Stimulated activated CD4-positive, alpha-beta T cell treated with anti-CD3 and anti-CD28 coated beads, TNF-alpha, amount 100 ng/mL, for 1 hour (primary cell): ENCODE measurements at places on chromosomes 1 and 21.

DNA sequence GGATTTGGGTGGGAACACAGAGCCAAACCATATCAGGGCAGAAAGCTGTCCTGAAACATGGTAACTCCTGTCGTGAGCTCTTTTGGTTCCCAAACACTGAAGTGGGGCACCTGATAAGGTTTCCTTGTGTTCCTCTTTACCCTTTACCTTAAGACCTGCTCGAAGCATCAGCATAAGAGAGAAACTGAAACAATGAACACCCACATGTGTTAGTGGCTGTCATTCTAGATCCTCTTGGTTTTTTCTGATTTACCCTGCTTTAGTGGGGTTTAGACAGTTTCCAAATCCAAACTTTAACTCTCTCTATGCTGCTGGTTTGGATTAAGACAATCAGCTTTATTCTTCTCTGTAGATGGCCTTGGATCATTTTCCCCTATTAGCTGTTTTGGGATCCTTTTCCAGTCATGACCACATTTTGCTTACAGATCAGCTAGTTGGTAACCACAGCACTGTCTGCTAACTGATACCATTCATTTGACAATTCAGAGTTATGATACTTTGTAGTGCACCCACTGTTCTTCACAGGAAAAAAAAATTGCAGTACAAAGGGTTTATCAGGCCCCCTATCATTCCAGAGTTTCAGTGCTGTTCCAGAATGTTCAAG is 975 bp upstream of the MNDA start:
- DNase-seq = no peak

DNA sequence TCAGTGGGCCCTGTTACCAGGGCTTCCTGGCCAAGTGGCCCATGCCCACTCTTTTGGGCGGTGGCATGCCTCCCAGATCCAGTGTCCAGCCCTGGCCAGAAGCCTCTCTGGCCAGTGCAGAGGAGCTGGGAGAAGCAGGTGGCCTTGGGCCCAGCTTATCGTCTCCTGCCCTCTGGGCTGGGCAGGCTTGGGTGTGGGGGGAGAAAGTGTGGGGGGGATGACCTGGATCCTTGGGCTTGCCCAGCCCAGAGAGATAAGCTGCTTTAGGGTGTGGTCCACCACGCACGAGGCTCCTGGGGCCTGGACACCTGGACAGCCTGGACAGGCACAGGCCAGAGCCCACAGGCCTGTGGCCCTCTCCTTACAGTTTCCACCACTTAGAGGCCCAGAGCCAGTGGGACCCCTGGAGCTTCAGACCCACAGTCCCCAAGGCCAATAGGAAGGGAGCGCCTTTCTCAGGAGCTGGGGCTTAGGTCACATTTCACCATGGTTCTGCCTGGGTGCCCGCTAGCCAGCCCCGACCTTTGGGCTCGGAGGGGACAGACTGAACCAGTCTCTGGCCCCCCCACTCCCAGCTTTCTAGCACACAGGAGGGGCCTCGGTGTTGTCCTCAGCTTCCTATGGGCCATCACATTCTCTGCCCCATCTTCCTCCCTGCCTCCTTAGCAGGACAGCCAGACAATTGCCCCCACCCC is 1.8 kb downstream of the ESPN start:
- DNase-seq = no peak

DNA sequence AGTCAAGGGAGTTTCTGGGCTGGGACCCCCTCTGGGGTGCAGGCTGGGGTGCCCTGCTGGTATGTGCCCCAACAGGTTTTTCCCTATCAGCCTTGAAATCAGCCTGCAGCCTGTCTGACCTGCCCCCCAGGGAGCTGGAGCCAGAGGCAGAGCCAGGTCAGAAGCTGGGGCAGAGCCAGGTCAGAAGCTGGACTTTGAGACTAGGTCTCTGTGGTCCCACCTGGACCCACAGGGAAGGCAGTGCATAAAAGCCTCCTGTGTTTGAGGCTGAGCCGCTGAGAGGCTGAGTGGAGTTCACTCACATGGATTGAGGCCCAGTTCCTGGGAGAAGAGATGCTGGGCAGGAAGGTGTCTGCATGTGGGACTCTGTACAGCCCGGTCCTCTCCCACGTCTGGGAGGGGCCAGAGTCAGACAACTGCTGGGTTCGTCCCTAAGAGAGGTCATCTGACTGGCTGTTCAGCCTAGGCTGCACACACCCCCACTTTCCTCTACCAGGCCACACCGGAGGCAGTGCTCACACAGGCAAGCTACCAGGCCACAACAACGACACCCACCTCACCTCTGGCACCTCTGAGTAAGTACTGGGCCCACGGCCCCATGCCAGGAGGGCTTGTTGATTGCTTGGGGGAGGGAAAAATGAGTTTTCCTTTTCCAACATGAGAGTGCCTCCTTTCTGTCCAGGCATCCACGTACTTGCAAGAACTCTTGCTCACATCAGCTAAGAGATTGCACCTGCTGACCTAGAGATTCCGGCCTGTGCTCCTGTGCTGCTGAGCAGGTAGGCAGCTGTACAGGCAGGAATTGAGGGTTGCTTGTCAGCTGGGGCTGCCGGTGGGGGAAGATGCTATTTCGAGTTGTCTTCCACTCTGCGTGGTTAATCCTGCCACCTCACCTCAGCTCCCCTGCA is at the start of gene ANXA9:
Gene ANXA9 (plus strand): TSS at position 488 of the 908 bp plus-strand sequence. CDS start 814 bp downstream, outside the sequence.
- DNase-seq = no peak

GRCh38 chr1:150772326-150772725 is 6.7 kb upstream of the CTSS start:
- no peak for DNase-seq

- DNase-seq = no peak
These were observed 86.8 kb downstream of the BRINP2 start for GRCh38 chr1:177257576-177257975.

DNA sequence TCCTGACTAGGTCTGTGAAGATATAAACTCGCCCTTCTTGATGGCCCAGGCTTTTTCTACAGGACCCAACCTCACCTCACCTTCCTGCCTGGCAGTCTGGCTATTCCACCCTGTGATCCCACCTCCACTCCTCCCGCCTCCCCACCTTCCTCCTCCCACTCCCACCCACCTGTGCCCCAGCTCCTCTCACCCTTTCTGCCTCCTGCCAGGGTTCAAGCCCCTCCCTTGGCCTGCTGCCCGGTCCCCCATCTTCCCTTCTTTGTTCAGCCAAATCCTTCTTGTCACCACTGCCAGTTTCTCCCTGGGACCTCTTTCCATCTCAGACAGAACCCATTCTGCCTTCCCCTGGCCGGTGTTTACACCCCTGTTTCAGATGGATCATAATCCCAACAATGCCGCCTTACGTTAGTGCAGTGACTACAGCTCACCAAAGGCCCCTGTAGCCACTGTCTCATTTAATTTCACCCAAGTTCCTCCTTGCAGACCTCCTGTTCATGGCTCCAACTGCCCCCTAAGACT is 127.5 kb upstream of the EDN2 start:
- no peak for DNase-seq

- DNase-seq = no peak
These were observed 31.9 kb upstream of the RGS21 start for GRCh38 chr1:192284927-192285326.

DNA sequence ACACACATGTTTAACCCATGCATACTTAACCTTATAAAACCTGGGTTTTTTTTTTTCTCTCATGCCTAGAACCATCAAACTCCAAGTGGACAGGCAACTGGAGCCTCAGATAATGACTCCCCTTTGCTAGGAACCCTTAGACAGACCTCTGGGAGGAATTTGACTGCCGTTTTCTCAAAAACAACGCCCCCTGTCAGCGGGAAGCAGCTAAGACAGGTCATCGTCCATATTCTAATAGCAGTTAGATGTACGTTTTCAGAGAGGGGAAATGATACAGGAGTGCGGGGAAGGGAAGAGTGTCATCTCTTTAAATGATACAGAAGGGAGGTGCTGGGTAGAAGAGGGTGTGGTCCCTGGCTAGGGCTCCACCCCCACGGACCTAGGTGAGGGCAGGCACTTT is 34.7 kb downstream of the LRRC3 start:
- DNase-seq = no peak

- no peak for DNase-seq
These were observed 142.6 kb downstream of the CLIC6 start for GRCh38 chr21:34811368-34811767.

DNA sequence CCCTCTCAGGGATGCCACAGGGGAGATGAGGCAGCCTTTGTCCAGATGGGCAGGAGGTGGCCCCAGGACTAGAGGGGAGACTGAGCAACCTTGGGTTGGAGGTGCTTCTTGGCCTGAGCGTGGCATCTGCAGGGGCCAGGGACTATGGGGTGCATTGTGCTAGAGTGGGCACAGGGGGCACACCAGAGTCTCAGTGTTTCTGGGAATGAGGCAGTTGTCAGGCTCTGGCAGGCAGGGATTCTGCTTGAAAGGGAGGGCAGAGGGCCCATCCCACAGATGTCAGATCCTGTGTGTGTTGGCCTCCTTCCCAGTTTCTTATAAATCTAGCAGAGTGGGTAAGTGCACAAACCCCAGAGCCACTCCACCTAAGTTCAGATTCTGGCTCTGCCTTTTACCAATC is 13.7 kb downstream of the LGR6 start:
- no peak for DNase-seq

- DNase-seq = no peak
These were observed 268.2 kb downstream of the LRRC7 start for GRCh38 chr1:69835955-69836354.

GRCh38 chr1:101460739-101461138 is 223.9 kb downstream of the S1PR1 start:
- no peak for DNase-seq

- DNase-seq = no peak
These were observed 8.8 kb upstream of the CAMK2N1 start for GRCh38 chr1:20494609-20495311.

GRCh38 chr21:38170704-38171682 is 85.8 kb upstream of the KCNJ15 start:
- DNase-seq = no peak

DNA sequence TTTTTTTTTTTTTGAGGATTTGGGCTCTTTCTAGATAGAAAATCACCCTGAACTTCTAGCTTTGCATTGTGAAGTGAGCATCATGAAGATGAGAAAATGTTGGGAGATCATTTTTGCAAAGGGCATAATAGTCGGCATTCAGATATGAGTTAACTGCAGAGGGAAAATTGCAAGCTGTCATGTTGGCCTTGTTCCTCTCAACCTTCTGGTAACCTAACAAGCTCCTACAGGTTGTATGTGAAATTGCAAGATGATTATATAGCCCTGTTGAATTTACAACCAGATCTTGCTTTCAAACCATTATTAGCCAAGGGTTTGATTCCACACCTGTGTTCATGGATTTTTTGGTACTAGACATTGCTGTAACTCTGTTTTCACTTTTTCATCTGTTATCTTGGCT is 2.2 kb downstream of the ELOA start:
- DNase-seq = no peak

GRCh38 chr1:231706934-231707333 is 80.3 kb downstream of the DISC1 start:
- no peak for DNase-seq

DNA sequence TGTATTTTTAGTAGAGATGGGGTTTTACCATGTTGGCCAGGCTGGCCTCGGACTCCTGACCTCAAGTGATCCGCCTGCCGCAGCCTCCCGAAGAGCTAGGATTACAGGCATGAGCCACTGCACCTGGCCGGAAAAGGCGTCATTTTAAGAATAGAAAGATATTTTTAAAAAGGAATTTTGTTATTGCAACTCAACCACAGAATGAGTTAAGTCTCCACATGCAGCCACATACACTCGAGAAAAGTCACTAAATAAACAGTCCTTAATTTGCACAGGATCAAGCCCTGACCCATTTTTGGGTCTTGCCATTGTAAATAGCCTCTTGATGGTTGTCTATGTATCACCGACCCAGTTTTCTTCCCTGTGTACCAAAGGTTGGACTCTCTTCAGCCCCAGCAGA is 85.5 kb downstream of the FBXO2 start:
- no peak for DNase-seq

DNA sequence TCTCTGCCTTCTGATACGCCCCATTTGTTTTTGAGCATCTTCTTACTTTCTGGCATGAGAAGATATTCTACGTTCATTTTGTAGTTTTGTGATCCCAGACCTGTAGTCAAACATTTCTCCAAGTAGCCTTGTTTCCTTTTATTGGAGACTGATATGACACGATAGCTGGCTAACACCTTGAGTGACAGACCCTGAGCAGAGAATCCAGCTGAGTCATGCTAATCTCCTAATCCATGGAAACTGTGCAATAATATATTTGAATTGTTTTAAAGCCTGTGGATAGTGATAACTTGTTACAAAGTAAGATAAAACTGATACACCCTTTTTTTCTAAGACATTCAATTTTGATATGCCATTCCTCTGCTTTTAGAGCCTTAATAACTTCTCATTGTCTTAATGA is 1.2 kb upstream of the IFI44L start:
- no peak for DNase-seq

DNA sequence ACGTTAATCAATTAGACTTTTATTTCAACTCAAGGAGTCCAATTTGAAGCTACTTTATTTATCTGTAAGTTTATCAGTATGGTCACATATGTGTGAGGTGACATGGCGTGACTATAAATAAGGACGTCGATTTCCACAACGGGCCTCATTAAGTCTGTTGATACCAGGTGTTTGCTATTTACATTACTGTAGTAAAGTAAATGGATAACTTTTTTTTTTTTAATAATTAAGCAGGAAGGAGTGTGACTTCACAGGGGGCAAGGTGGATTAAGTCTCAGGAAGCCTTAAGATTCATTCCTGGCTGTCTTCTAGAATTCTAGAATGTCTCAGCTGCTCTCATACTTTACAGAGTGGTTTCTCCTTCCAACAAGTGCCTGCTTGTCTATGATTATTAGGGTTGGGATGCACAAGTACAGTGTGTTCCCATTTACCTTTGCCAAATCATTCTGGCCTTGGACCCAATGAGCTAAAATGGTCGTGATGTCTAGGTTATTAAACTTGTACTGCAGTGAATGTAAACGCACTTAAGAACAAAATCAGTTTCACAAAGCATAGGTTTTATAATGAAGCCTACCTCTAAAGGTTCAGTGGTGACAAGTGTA is 15.5 kb downstream of the MAP3K7CL start:
- no peak for DNase-seq

- no peak for DNase-seq
These were observed 83.1 kb downstream of the PATJ start for GRCh38 chr1:61825393-61825792.

- no peak for DNase-seq
These were observed 75.1 kb upstream of the SIPA1L2 start for GRCh38 chr1:232704694-232705680.

- DNase-seq = no peak
These were observed 69.9 kb upstream of the ADAMTS5 start for GRCh38 chr21:27036736-27037301.

GRCh38 chr1:119903443-119903835 is 7.1 kb upstream of the ADAM30 start:
- DNase-seq = no peak

GRCh38 chr1:151156515-151156819 is at the start of gene TNFAIP8L2:
Gene TNFAIP8L2 (plus strand): TSS chr1:151156649. CDS start chr1:151158698, 2,049 bp downstream.
- DNase-seq = peak; percentile 35
